ENCODE measurements at places on chromosomes 7 and 10.

DNA sequence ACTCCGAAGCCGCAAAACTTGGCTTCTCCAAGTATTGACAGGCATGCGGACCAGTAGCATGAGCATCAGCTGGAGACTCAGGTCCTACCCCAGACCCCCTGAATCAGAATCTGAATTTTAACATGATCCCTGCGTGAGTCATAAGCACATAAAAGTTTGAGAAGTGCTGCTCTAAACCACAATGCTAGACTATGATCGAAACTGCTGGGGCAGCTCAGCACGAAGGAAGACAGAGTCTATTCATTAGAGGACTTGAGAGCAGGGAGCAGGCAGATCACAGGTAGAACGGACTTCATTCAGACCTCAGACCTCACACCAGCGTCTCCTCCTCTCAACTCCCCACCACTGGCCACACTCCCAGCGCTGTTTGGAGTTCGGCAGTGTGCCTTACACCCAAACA is 16.9 kb downstream of the CAMK2G start:
- DNase-seq = peak; percentile 26

- DNase-seq = no peak
Measured at GRCh38 chr10:110151467-110151866, 55.9 kb upstream of the MXI1 start.

- no peak for DNase-seq
Measured at GRCh38 chr10:35470248-35470924, 134.1 kb downstream of the CCNY start.

DNA sequence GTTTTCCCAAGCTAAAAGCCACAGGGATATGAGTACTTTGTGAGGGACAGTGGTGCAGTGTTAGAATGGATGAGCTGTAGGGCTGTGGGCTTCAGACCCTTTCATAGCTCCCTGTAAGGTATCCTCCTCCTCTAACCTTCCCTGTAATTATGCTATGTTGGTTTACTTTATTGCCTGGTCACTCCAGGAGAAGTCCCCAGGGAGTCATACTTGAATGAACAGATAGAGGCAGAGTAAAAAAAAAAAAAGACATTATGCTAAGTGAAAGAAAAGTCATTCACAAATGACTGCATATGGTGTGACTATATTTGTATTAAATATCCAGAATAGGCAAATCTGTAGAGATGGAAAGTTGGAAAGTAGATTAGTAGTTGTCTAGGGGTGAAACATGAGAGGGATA is 434.4 kb downstream of the AUTS2 start:
- DNase-seq = no peak

GRCh38 chr7:15870347-15870746 is 183.9 kb upstream of the MEOX2 start:
- DNase-seq = no peak

- no peak for DNase-seq
Measured at GRCh38 chr10:29319205-29319781, 30.4 kb downstream of the LYZL1 start.
